ENCODE measurements at places on chromosomes 2 and 18.

GRCh38 chr2:20608666-20609348, 42.1 kb downstream of the HS1BP3 start:
- DNase-seq = no peak

GRCh38 chr2:23375448-23375847, 9.5 kb upstream of the KLHL29 start:
- DNase-seq = no peak

DNA sequence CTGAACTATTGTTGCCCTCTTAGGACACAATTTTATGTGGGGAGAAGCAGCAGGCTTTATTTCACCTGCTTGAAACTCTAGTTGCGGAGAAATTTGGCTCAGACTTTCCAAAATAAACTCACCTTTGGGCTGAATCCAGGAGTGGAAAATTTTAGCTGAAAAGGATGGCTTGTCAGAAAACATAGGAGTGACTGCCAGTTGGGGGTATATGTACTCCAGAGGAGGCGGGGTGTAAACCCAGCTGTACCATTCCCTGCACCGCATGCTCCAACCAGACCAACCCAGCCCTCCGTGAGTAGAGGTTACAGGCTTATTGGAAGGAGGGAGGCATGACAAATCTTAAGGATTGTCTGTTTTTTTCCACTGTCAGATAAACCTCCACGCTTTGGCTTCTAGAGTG, 53.8 kb downstream of the PRKCE start:
- no peak for DNase-seq

DNA sequence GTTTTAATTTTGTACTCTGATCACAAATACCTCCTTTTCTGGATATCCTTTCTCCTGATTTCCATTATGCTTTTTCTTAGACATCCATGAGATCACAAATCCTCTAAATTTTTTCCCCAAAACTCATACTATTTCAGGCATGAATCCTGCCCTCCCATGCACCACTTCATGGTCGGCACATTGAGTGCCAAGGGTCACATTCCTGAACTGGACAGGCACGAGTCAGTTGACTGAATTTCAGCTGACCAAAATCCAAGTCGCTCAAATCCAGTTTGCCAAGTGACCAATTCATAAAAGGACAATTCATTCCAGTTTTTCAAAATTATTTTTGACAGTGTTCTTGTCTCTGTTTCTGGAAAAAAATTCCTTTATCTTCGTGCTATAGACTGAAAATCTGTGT, 22.1 kb downstream of the DYNAP start:
- no peak for DNase-seq

- no peak for DNase-seq
Measured at GRCh38 chr2:145379934-145380333, 860.0 kb upstream of the ZEB2 start.

GRCh38 chr18:59048378-59048777, 91.3 kb upstream of the SEC11C start:
- DNase-seq = no peak

GRCh38 chr2:237310515-237311114, 103.3 kb downstream of the COL6A3 start:
- no peak for DNase-seq

GRCh38 chr2:10326151-10326616, 23.5 kb downstream of the HPCAL1 start:
- DNase-seq = no peak

DNA sequence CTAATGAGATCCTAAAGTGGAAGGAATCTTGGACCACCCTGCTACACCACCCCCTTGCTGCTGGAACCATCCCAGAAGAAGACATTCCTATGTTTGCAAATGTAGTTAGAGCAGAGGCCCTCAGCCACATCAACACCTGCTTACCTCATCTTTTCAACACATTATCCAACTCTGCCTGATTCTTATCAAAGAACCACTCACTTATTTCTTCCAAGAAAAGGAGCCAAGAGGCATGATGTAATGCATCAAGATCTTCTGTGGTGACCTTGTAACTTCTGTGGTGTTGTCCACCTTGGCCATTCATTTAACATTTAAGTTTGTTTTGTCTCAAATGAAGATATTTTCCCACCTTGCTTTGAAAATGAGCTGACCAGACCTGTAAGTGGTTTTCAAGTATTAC, 338.1 kb downstream of the CTNNA2 start:
- DNase-seq = no peak

DNA sequence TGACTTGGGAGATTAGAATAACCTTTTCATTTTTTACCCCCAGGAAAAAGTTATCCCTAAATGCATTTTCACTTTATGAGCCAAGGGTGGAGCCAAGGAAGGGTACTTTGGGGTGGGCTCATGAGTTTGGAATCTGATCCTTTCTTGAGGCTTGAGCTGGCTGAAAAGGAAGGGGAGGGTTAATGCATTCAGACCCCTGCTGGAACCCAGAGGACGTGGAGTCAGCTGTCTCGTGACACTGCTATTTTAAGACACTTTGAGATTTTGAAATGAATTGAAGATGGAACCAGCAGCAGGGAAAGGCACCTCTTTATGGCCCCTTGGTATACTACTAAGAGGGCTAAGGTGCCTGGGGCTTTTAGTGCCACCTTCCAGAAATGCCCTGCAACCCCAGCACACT, 90.4 kb downstream of the MARCHF4 start:
- no peak for DNase-seq

- no peak for DNase-seq
Measured at GRCh38 chr2:68521037-68521436, 53.7 kb downstream of the APLF start.

- DNase-seq = no peak
Measured at GRCh38 chr2:37776487-37776886, 105.0 kb upstream of the CDC42EP3 start.

GRCh38 chr18:45275367-45276113, 339.7 kb upstream of the SLC14A2 start:
- DNase-seq = no peak
